Ascending aorta (tissue), 2 donors: ENCODE measurements at places on chromosomes 7 and 10.

- no peak for DNase-seq
Observed at GRCh38 chr10:114060456-114060855, 16.8 kb downstream of the ADRB1 start.

GRCh38 chr7:139643951-139644585, 120.6 kb downstream of the CLEC2L start:
- DNase-seq = no peak

DNA sequence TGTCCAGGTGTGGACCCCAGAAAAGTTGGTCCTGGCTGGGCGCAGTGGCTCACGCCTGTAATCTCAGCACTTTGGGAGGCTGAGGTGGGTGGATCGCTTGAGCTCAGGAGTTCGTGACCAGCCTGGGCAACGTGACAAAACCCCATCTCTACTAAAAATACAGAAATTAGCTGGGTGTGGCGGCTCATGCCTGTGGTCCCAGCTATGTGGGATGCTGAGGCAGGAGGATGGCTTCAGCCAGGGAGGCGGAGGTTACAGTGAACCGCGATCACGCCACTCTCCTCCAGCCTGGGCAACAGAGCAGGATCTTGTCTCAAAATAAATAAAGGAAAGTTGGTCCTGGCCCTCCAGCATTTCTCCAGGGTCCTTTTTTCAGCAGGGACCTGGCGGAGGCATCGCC, 1.4 kb downstream of the NUDT1 start:
- DNase-seq = no peak

DNA sequence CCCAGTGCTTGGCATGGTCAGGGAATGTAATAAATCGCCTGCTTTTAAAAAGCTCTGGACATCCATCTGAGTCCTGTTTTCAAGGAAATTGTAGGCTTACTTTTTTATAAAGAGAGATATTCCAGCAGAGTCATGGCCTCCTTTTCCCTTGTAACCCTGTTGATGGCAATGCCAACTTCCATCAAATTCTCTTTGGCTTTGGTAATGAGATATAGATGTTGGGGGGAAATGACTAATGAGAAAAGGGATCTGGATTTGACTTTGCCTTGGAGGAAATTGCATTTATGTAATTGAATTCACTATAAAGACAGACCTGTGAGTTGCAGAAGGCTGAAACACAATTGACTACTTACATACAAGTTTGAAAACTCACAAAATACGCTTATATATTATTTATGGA, 347.5 kb downstream of the GPR158 start:
- no peak for DNase-seq

DNA sequence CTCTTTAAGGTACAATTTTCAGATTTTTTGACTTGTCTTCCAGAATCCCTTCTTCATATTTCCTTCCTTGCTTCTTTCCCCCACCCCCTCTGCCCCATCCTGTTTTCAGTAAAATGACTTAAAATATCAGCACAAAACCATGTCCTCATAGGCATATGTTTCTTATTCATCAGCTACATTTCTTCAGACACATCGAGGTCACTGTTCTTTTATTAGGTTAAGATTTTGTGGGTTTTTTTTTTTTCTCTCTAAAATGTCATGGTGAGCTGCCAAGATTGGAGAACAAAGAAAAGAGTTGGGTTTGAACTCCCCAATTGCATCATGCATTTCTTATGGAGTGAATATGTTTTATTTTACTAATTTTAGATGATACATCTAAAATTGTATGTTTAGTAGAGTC, 35.8 kb downstream of the LAMB4 start:
- DNase-seq = no peak

GRCh38 chr10:86962981-86963310, 4.5 kb downstream of the SNCG start:
- no peak for DNase-seq

- no peak for DNase-seq
Observed at GRCh38 chr10:78462726-78463228, 429.1 kb downstream of the RPS24 start.

DNA sequence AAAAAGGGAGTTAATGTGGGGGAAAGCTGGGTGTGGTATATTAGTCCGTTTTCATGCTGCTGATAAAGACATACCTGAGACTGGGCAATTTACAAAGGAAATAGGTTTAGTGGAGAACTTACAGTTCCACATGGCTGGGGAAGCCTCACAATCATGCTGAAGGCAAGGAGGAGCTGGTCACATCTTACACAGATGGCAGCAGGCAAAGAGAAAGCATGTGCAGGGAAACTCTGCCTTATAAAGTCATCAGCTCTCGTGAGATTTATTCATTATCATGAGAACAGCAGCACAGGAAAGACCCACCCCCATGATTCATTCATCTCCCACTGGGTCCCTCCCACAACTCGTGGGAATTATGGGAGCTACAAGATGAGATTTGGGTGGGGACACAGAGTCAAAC, 114.2 kb downstream of the PAXIP1 start:
- no peak for DNase-seq

GRCh38 chr7:100641860-100642533, 645 bp upstream of the TFR2 start:
- DNase-seq = no peak

GRCh38 chr7:30238721-30239441, 45.5 kb upstream of the ZNRF2 start:
- no peak for DNase-seq

GRCh38 chr10:94353336-94353735, 9.4 kb downstream of the NOC3L start:
- DNase-seq = no peak
